ENCODE measurements at places on chromosomes 6 and 20. TPM values are rescaled to one million over a fixed set of nuclear protein-coding genes. Genes with fewer than 3 reads are reported as not detected.

The EGFL8 gene
- polyA plus RNA-seq, result 2.6 TPM

The ANKRD66 gene
- not detected for polyA plus RNA-seq

The NOTCH4 gene
- 1.2 TPM for polyA plus RNA-seq

The GSTA3 gene
- polyA plus RNA-seq, result not detected

The LIME1 gene
- 3.7 TPM for polyA plus RNA-seq

The SRSF3 gene
- 238 TPM for polyA plus RNA-seq

The APOBEC2 gene
- not detected for polyA plus RNA-seq
